ENCODE measurements at places on chromosomes 2 and 18.

DNA sequence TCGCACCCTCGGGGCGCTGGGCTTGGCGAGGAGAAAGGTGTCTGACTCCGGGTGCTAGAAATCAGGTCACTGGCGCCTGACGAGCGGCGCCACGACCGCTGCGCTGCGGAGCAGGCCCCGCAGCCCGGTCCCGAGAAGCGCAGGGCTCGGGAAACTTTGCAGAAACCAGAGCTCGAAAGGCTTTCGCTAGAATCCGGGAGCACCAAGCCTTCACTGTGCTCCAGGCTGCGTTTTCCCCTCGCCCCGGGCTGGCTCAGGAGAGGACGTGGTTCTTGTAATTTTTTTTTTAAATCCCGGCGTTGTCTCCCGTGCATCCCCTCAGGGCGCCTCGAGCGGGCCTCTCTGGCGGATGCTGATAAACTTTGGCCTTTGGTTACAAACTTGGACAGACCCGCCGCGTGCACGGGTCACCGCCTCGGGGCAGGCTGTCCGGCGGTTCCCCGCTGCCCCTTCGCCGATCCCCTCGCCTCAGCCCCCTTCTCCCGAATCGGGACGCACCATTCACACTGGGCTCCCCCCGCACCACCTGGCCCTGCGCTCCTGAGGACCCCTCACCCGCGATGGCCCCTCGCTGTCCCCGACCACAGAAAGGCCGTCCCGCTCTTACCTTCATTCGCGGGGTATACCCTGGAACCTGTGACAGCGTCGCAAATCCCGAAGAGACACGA lies 419 bp downstream of the EPHA4 start:
- DNase-seq: no peak

DNA sequence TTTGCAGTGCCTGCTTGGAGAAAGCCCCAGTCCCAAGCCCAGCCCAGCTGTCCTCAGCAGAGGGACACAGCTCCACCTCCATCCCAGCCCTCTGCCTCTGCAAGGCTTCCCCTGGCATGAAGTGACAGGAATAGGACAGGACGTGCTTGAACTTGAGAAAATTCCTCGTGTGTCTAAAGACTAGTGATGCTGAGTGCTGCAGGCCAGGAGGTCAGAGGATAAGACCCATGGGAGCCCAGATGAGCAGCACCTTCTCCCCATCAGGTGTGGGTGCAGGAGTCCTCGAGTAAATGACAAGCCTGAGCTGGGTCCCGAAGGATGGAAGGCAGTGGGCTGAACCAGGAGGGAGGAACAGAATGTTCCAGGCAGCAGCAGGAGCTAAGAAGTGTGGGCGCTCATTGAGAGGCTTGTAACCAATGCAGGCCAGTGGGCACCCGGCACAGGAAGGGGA lies 67.8 kb upstream of the UXS1 start:
- DNase-seq: no peak

DNA sequence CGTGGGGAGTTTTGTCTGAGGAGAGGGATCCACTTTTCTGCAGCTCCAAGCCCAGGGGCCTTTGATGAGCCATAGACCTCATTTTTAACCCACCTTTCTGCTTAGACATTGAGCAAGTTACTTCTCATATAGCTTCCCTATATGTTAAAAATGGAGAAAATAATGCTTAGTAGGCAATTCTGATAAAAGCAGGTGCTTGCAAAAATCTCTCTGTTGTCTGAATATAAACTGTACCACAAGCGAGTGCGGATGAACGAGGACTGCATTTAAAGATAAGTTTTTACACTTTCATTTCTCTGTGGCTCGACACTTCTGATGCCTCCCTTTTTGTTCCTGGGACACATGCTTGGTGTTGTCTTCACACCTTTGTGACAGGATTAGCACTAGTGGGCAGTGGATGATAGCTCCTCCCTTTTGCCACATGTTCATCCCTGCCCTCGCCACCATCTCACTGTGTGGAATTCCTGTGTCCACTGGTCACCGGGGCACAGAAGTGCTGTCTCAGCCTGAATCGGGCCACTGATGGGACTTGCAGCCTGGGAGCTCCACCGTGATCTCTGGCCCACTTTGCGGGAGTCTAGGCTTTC lies 1.6 kb downstream of the TYMS start:
- no peak for DNase-seq

GRCh38 chr2:47569658-47570475 lies 166.9 kb downstream of the MSH2 start:
- no peak for DNase-seq

GRCh38 chr2:32633040-32633439 lies 5.2 kb downstream of the TTC27 start:
- DNase-seq: no peak

GRCh38 chr18:10133516-10133915 lies 219.7 kb downstream of the VAPA start:
- no peak for DNase-seq

- no peak for DNase-seq
Measured at GRCh38 chr2:136168720-136169119, 50.8 kb upstream of the CXCR4 start.

- no peak for DNase-seq
Measured at GRCh38 chr18:36155851-36156757, 26.4 kb downstream of the ELP2 start.

DNA sequence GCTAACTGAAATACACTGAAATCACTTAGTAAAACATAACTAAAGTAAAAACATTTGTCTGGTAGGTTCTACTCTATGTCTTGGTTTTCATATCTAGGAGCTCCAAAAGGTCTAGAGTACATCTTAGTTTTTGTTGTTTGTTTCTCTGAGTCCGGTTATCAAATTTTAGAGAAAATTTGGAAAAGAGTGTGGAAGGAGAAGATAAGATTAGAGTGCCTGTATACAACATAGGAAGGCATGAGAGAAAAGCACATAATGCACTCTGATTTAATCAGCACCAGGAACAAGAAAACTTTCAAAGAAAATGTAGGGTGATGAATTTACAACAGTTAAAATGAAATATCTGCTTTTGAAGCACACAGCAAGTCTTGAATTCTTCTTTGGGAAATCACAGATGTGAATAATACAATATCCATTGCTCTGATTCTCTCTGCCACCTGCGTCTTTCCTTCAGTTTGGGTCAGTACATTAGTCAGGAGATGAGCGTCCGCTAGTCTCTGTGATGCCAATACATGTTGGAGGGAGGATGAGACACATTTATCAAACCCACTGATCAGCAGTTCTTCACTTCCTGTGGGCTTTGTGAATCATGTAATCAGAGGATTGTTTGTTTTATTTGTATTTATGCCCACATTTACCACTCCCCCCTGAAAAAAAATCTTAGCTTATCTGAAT lies 477.8 kb upstream of the GCFC2 start:
- no peak for DNase-seq

- no peak for DNase-seq
Measured at GRCh38 chr2:239517686-239518085, 116.9 kb upstream of the HDAC4 start.

DNA sequence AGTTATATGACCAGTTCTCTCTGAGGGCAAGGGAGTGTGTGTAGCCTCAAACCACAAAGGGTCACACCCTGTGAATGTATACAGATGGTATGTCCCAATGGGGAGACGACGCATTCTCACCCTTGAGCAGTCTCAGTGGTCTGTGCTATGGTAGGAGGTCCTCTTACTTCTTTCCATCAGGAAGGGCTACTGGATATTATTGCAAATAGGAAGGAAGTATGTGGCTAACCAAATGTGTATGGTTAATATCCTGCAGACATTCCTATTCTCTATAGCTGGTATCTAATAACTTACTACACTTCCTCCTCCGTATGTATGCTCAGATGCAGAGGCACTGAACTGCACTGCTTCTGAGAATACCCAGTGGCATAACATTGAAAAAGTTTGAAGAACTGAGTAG lies 306.7 kb upstream of the CCDC68 start:
- no peak for DNase-seq

- no peak for DNase-seq
Measured at GRCh38 chr2:70561893-70562292, 8.3 kb upstream of the TGFA start.

DNA sequence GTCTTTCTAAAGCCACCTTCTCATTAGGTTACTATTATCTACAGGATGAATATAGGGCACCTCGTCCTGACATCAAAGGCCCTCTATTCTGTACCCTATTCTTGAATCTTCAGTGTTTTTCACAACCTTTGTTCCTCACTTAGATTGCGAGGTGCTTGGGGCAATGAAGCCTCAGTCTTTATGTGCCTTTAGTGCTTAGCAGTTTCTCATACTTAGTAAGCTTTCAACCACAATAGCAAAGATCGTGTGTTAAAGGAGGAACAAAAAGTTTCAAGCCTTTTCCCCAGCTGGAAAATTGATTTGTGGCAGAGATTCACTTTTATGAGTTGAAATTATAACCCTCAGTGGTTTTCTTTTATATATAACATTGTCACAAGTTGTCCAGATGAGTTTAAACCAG lies 226.9 kb downstream of the MYO3B start:
- DNase-seq: no peak

DNA sequence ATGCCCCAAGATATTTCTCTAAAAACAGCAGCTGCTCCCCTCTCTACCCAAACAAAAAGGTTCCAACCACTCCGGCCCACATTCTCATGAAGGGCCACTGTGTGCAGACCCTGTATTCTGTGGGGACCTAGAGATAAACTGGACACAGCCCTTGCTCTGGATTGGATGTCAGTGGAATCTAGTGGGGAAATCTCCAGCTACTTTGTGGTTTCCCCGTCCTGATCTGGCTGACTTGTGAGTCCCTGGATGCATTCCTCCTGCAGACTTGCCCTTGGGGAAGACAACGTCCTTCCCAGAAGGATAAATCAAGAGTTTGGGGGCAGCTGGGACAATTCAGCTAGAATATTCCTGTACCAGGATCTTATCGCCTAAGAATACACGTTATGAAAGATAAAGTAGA lies 151.1 kb downstream of the FSHR start:
- DNase-seq: no peak

DNA sequence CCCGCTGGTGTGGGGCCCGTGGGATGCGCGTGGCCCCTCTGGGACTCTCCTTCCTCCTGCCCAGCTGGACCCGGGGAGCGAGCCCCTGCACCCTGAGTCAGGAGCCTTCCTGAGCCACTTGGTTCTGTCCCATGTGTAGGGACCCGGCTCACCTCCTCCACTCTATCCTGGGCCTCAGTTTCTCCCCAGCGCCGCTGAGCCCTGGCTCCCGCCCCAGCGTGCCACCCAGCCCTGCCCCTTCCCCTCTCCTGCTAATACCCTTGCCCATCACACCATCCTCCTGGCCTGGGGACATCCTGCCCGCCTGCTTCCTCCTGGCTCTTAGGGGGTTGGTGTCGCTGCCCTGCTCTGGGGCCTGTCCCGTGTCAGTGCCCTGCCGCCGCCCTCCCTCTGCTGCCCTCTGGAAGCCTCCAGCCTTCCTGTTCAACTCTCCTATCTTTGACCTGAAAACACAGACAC lies 24.8 kb downstream of the GPC1 start:
- DNase-seq: no peak

GRCh38 chr2:16166327-16166981 lies 226.1 kb downstream of the MYCN start:
- no peak for DNase-seq

- no peak for DNase-seq
Measured at GRCh38 chr2:207505171-207505570, 24.6 kb upstream of the CREB1 start.

- DNase-seq: no peak
Measured at GRCh38 chr2:145739681-145740080, 1219.8 kb upstream of the ZEB2 start.

DNA sequence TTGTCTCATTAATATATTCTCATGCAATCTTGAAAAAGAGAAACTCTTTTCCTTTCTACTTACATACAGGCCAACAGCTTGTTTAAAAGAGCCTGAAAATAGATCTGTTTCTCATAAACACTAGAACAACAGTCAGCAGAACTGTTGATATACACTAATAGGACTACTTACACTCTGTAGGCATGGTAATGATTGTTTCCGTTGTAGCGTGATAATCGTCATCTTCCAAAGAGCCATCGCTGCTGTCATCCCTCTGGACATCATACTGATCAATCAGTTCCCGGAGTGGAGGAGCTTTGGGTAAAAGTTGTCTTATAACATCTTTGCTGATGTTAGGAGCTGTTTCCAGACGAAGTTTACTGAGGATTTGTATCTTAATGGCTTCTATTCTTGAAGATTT lies 476 bp downstream of the MSTN start:
- no peak for DNase-seq

DNA sequence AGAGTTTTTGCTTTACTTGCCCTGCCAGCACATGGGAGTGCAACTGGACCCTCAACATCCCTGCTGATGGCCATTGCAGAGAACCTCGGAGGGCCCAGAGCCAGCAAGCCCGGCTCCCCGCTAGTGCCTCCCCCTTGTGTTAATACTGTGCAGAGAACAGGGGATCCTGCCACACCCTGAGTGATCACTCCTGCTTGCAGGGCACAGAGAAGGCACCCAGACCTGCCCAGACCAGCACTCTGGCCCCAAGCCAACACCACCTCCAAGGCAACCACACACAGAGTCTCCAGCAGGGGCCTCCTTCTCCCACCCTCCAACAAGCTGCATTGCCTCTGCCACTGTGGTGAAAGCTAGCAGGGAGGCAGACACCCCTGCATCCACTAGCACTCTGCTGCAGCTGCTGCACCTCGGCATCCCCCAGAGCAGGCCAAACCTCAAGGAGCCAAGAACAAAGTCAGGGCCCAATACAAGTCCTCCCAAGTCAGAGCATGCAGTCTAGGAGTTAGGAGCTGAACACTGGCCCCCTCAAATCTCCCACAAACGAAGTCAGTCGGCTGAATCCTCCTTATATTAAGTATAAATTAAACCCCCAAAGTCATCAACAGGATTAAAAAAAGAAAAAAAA lies 157.7 kb downstream of the CCDC178 start:
- DNase-seq: no peak

GRCh38 chr2:95063086-95063958 lies 37.8 kb downstream of the MAL start:
- no peak for DNase-seq

DNA sequence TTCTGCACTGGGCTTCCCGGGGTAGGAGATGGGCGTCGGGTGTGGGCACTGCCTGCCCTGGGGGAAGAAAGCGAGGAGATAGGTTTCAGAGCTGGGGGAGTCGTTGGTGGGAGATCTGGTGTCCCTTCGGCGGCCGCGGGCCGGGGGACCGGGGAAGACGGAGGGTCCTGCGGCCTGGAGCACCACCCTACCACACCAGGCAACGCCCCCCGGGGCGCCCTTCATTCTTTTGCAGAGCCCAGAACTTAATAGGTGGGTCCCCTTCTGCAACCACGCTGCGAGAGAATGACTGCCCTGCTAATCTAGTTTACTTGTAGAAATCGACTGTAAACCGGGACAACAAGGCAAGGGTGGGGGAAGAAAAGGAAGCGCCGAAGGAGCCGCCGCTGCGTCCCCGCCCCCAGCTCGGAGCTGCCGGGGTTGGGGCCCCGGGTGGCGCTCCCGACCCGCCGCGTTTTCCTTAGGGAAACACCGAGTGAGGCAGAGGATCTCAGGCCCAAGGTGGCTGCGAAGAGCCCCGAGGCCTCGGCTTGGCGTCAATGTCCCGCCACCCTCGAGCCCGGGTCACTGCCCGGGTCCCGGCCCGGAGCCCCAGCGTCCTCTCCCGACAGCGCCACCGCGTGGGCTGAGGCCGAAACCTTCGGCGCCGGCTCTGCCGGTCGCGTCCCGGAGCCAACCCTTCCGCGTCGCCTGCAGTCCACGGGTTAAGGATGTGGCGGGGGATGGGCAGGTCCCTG lies 5.4 kb upstream of the SATB2 start:
- DNase-seq: no peak

- no peak for DNase-seq
Measured at GRCh38 chr2:189366349-189366748, 74.9 kb upstream of the WDR75 start.

GRCh38 chr2:31234683-31235503 lies 941 bp downstream of the EHD3 start:
- no peak for DNase-seq

GRCh38 chr2:229620759-229621158 lies 93.6 kb downstream of the DNER start:
- DNase-seq: no peak
